GM12891 (cell line): ENCODE measurements at places on chromosomes 7 and 10.
A peak's percentile ranks its signal among the peaks of the same experiment; 100 is the strongest.

- no peak for DNase-seq
These were observed 95.3 kb downstream of the CUX1 start for GRCh38 chr7:101912716-101913110.

DNA sequence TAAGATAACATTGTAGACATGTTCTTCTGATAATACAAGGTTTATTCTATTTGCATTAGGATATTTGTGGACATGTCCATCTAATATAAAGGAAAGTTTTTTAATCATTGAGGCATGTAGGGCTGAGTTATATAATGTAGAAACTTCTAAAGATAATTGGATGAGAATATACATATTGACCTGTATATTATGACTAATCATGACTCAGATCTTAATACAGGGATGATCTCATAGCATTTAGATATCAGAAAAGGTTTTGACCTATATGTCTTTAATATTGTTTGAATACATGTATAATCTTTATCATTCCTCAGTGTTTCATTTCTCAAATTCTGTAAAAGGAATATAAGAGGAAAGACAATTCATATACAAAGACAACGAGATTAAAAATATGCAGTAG lies 39.2 kb downstream of the CD36 start:
- DNase-seq = no peak

DNA sequence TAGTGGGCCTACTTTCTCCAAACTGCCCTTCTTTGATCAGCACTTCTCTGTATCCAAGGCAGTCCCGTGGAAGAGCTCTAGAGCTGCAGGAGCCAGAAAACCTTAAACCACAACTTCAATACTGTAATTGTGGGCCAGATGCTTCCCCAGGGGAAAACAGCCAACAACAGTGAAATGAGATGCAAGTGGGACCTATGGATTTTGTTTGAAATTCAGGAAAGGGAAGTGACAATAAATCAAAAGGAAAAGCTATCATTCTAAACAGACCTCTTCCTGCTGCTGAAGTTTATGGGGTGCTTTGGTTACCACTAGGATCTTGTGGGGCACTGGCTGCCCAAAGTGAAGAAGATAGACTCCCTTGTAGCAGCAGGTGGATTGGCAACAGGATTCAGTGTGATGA lies 1031.7 kb downstream of the LRMDA start:
- DNase-seq = no peak

GRCh38 chr7:47520406-47520805 lies 61.5 kb downstream of the TNS3 start:
- no peak for DNase-seq

DNA sequence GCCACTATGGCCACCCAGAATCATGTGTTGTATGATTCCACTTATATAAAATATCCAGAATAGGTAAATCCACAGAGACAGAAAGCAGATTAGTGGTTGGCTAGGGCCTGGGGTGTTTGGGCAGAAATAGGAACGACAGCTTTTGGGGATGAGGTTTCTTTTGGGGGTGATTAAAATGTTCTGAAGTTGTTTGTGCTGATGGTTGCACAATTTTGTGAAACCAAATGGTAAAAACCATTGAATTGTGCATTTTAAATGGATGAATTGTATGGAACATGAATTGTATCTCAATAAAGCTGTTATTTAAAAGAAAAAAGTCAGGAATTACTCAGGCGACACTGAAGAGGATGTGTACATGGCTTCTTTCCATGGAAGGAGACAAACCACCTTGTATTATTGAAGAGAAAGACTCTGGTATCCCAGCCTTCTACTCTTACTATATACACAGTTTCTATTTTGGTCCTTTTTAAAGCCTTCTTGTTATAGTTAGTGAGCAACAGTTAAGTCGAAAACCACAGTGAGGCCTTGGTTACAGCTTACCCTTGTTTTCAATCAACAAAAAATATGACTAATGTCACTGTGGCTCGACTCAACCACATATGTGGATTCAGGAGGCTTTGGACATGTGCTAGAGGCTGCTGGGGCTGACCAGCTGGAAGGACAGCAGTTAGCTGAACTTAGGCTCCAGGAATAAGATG lies 57.1 kb upstream of the KMT2E start:
- peak; percentile 18 for DNase-seq

DNA sequence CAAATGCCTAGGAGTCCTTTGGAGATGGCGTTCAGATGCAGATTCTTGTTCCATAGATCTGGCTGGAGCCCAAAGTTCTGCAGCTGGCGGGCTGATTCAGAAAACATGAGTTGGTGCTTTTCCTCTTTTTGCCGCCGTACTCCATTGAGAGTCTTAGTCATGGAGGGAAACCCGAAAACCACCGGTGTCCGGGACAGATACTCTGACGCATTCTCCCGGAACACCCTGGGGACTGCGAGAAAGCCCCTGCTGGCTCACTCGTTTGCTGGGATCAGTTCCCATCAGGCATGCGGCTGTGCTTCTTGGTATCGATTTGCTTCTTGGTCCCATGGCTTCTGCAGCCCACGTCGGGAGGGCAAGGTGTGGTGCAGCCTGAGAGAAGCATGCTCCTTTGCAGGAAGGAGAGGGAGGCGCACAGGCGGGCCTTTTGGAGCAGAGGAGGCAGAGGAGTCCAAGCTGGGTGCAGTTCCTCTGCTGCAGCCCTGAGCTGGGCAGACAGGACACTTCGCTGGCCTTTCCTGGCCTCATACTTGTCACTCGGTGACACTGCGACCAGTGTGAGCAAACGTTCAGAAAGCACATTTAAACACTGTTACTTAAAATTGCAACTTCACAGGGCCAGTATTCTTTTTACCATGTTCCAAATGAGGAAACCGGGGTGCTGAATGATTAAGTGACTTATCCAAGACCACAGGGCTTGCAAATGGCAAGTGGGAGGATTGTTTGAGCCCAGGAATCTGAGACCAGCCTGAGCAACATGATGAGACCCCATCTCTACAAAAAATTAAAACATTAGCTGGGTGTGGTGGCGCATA lies 30.6 kb upstream of the PFKFB3 start:
- DNase-seq = no peak
